ENCODE measurements at places on chromosomes 11 and 22.

DNA sequence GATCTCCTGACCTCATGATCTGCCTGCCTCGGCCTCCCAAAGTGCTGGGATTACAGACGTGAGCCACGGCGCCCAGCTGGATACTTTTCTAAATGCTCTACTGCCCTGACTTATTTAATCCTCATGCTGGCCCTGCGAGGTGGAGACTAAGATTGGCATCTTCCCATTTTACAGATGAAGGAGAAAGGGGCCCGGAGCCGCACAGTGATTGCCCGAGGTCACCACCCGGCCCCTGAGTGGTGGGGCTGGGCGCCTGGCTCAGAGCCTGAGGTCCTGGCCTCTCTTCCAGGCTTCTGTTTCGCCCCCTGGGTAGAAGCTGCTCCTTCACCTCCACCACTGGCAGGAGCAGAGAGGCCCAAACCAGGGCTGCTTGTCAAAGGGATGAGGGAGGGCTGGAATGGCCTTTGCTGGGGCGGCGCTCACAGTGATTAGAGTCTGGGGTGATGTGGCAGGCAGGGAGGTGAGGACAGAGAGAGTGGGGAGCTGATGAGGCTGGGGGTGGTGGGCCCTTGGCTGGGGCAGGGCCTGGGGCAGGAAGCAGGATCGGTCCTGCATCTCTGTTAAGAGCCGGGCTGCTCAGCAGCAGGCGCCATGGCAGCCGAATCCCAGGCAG is 15.4 kb upstream of the MPPED1 start:
- DNase-seq = no peak

- no peak for DNase-seq
Measured at GRCh38 chr11:121237686-121238658, 54.6 kb upstream of the SC5D start.

DNA sequence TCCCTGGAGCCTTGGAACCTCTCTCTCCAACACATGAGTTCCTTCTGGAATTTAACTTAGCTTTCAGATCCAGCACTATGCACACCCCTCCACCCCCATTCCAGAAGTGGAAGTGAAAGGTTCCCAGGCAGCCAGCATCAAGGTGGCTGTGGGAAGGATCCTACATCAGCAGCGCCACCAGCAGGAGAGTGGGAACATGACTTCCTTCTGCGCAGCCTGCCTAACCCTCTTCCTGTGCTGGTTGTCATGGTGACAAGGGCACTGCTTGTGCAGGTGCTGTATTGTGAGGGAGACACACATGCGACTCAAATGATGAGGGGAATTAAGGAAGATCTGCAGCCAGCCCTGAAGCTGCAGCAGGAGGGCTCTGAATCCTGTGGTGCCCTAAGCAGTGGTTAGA is 904.5 kb upstream of the API5 start:
- DNase-seq = no peak

GRCh38 chr11:72793076-72793424 is 797 bp downstream of the STARD10 start:
- no peak for DNase-seq

- DNase-seq = no peak
Measured at GRCh38 chr11:129932381-129933067, 37.1 kb upstream of the NFRKB start.

DNA sequence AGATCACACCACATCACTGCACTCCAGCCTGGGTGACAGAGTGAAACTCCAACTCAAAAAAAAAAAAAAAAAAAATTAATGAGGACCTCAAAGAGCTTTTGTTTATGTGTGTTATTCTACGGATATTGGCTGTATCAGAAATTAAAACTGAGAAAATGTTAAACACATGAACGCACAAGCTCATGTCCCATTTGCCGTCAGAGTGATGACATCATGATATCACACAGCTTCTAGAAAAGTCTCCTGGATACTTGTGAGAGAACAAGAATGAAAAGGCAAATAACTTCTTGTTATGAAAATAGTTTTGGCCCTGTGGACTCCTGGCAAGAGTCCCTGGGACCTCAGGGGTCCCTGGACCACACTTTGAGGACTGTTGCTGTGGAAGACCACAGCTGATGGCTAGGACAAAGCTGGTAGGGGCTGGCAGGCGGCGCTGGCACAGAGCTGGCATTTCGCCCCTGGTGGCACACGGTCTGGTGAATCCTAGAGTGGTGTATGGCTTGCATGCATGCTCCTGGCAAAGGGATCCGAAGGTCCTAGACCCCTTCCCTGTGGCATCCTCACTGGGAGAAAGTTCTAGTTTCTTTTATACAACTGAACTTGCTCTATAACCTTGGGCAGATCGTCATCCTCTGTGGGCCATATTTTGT is 73.7 kb downstream of the NAT10 start:
- no peak for DNase-seq

DNA sequence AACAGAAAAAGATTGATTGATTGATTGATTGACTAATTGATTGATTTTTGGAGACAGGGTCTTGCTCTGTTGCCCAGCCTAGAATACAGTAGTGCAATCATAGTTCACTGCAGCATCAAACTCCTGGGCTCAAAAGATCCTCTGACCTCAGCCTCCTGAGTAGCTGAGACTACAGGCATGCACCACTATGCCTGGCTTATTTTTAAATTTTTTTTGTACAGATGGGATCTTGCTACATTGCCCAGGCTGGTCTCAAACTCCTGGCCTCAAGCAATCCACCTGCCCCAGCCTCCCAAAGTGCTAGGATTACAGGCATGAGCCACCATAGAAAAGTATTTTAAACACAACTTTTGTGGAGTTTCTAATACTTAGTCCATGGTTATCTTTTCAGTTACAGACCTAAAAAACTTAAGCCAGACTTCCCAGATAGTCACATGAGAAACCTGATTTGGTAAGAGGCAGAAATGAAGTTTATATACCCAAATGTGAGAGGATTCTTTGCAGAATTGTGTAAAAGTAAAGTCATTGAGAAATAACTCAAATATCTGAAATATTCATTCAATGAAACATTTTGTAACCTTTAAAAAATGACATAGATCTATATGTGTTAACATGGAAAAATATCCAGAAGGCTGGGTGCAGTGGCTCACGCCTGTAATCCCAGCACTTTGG is 186.5 kb downstream of the SWAP70 start:
- DNase-seq = no peak

DNA sequence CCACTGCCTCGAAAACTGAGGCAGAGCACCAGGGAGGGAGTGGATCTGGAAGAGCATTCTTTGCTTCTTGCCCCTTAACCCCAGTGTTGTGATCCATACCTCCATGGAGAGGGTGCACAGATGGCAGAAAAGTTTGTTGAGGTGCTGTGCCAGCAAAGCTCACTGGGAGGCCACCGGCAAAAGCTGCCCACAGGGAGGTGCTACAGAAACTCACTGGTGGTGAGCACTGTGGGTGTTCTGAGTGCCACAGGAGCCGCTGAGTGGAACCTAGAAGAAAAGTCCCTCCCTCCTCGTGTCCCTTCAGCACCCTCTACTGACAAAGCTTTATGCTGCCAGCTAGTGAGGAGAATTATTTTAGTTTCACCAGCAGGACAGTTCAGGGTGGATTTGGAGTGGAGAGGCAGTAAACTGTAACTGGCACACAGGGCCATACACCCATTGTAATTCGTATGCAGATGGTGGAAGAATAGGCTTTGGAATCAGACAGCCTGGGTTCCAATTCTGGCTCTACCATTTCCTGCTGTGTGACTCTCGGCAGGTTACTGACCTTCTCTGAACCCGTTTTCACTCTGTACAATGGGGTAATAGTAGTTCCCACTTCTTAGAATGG is 84.6 kb downstream of the SWAP70 start:
- peak; percentile 24 for DNase-seq

- no peak for DNase-seq
Measured at GRCh38 chr11:61347916-61348461, 13.7 kb downstream of the CYB561A3 start.

DNA sequence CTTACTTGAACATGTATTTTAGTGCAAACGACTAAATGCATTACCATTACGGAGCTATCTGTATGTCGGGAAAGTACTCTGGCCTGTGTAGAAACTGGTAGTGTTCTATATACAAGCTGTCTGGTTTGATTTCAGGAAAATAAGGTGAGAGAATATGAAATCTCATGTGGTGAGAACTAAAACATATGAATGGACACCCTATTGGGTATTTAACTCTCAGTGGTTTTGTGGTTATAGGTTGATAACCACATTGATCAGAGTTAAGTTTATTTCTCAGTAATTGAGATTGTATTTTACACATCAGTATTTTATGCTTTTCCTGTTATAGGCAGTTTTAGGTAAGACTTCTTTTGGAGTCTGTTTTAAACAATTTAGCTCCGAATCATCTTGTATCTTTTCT is 10.4 kb downstream of the ANO5 start:
- no peak for DNase-seq

GRCh38 chr11:57792060-57792541 is 30.5 kb downstream of the CTNND1 start:
- DNase-seq = peak; percentile 59

Data from stimulated activated CD8-positive, alpha-beta memory T cell treated with anti-CD3 and anti-CD28 coated beads, Interleukin-4, amount 100 ng/mL, for 4 hours (primary cell).